NCI-H2227 treated with DMSO at 0.1 percent for 48 hours (cell line): ENCODE measurements at places on chromosomes 3 and 15.

DNA sequence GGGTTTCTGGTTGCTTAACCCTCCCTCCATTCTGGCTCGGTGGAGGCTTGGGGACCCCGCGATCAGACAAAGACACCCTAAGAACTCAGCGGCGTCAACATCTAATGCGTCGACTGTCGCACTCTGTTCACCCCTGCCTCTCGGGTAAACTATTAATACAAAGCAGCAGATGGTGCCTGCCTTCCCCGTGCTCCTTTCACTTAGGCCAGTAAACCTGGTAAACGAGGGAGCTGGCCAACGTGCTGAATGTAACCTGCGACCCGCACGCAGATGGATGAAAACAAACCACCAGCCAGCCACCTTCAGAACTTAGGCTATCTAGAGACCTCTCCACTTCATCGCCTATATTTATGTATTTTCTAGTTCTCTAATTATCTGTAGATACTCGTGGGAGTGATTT lies 848 bp upstream of the CADPS start:
- no peak for DNase-seq

- no peak for DNase-seq
Measured at GRCh38 chr3:110814170-110815007, 257.2 kb upstream of the NECTIN3 start.

DNA sequence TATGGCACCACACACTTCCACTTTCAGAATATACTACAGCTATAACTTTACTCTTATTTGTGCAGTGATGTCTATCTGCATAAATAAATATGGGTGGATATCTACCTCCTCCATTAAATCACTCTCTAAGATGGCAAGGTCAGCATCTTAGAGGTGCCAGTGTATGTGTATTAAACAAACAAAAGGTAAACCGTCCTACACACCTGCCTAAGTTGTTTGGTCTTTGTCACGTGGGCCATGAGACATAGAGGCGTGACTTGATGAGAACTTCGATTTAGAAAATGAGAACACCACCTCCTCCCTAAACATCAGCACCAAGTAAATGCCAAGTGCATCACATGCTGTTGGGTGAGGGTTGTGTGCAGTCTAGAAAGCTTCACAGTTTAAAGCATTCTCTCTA lies 310.6 kb downstream of the GRM7 start:
- DNase-seq = no peak

DNA sequence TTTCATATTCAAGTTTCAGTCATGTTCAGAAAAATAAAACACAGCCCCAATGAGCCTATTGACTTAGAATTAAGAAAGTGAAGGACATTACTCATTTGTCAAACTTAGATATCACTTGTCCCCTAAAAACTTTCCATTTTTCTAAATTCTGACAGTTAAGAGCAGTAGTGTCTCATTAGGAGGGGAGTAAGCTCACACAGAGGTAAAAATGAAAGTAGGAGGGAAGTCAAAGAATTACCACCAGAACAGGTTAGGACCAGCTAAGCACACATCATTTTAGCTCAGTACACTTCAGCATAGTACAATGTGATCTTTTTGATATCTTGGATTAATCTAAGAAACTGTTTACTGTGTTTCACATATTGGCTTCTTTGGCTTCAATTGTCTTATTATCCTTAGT lies 64.3 kb downstream of the OSTN start:
- no peak for DNase-seq

DNA sequence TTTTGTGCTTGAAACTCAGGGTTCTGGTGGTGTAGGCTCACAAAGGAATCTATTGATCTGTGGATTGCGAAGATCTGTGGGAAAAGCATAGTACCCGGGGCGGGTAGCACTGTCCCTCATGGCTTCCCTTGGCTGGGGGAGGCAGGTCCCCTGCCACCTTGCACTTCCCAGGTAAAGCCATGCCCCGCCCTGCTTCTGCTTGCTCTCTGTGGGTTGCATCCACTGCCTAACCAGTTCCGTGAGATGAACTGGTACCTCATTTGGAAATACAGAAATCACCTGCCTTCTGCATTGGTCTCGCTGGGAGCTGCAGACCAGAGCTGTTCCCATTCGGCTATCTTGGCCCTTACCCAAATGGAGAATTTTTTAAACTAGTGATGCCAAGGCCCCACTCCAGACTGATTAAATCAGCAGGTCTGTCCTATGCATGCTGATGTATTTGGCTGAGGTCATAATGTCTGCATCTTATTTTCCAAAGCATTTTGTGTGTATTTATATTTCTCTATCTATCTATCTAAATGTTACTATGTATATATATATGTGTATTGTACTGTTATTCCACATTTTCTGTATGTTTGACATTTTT lies 65.5 kb upstream of the SLC7A14 start:
- no peak for DNase-seq

- no peak for DNase-seq
Measured at GRCh38 chr15:87269566-87269965, 987.0 kb downstream of the NTRK3 start.

DNA sequence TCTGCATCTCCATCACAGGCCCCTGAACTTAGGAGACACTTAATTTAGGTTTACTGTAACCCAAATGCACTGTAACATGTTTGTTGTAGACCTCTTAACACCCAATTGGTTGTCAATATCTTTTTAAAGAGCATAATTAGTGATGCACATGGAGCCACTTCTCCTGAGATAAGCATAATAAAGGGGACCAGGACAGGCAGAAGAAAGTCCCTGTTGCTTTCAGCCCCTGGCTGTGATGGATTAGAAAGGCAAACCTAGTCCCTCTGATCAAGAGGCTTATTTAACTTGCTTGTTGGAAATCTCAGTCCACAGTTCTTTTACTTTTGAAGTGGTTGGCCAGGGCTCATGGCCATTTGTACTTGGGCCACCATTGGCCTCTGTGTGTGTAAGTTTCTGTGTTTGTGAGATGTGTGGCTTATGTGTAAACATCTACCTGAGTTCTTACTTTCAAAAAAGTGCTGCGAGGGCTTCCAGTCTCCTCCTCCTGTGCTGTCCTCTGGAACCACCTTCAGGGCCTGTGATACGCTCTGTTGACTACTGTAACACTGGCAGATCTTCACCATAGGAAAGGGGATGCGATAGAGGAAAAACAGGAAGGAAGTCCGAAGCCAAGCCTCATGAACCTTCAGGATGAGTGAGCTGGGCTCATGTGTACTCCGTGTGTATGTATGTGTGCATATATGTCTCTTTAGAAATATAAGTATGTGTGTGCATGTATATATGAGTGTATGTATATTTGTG lies 136.2 kb downstream of the EPHB1 start:
- DNase-seq = no peak

DNA sequence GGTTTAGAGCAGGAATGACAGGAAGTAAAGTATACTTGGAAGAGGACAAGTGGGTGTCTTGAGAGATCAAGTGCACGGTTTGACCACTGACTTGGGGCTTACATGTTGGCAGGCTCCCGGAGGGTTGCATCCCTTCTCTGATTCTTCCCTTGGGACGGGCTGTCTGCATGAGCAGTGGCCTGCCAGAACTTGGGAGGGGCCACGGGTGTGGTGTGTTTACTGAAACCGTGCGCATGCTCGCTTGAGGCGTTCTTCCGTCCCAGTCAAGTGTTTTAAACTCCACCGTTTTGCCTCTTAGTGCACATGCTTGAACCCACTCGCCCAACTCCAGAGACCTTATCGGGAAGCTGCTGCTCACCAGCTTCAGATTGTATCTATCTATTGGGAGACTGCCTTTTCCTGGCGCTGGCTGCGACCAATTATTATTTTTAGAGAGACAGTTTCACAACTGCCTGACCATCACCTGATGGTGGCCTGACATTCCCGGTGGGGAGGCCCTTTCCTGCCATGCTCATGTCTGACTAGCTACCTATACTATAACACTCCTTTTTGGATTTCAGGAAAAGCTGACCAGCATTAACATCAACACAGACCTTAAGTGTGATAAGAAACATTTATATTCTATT lies 14.9 kb upstream of the C3orf22 start:
- DNase-seq = peak; percentile 1

- DNase-seq = no peak
Measured at GRCh38 chr3:69941037-69941436, 58.5 kb upstream of the SAMMSON start.

DNA sequence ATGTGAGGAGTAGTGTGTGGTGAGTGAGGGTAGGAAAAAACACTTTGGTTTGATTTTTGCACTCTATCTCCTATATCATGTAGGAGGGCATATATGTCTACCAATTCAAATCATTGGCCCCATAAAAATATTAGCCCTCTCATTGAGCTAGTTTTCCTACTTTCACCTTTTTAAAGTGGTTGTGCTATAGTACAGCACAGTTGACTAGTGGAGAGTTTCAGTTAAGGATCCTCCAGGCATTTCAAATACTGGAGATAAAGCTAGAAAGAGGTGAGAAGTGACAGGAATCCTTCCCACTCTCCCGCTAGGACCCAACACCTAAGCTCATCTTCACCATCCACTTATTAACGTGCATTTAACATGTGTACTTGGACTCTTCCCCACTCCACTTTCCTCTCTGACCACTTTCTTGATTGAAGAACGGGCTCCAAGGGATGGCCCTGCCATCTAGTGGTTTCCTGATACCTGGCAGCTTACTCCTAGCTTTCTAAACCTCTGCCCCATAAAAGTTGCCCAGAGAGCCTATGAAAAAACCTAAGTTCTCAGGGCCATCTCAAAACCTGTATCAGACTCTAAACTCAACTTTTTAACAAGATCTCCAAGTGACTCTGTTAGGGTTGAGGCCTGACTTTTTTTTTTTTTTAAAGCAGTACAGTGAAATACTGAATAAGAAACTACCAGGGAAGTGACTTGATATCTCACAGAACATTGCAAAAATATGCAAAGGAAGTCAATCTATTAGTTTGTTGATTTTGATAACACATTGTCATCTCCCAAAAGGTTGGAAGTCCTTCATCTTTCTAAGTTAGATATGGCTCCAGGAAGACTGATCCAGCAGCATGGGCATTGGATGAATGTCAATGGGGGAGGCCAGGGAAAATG lies 17.9 kb downstream of the IL12A start:
- DNase-seq = peak; percentile 42

GRCh38 chr3:9041626-9042025 lies 78.4 kb upstream of the RAD18 start:
- no peak for DNase-seq

DNA sequence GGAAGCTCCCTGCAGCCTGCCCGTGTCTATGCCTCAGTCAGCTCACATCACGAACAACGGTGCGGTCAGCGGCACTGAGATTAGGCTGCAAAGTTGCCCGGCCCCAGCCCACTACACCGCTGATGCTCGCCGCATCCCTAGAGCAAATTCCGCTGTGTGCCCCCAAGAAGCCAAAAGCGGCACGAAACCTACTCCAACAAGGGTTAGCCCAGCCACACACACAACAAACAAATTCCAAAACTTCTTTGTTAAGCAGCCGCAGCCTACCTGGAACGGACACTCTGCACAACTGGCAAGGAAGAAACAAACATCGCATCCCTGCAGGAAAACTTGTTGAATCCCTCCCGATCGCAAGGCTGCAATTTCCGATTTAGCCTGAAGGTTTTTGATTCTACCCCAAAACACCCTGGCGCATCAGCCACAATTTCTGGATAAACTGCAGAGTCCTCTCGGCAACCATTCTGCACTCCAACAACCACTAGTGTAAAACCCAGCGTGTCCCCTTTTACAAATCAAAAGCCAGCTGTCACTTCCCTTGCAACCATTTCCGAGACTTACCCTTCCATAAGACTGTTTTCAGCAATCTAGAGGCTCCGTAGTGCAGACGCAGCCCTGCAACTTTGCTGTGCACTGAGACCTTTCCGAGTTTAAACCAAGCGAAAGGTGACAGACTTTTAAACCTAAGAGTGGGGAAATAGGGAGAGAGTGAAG lies 449 bp downstream of the ROBO1 start:
- DNase-seq = peak; percentile 53

DNA sequence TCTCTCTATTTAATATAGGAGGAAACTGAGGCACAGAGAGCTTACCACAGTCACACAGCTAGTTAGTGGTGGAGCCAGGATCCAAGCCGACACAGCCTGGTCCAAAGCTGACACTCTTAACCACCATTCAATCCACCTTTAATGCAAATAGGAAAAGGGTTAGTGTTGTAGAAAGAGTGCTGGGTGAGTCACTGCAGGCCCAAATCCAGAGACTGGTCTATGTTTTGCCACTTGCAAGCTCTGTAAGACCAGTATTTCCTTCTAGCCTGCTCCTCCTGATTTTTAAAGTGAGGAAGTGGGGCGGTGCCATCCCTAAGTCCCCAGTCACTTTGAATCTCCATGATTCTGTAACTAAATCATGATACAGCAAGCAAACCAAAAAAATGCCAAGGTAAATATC lies 111.0 kb downstream of the MECOM start:
- no peak for DNase-seq

DNA sequence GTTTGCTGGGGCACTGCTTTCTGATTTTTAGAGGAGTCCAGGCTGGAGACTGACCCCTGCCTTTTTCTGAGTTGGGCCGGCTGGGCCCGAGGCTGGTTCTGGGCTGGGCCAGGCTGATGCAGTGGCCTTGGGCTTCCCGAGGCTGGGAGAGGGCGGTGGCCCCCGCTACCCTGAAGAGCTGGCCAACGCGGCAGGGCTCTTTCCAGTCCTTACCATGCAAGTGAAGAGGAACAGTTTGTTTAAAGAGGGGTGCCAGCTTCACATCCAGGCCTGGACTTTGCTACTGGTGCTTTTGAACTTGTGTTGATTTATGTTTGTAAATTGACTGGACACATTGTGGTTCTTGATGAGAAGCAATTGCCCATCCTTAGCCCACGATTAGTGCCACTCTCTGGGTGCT lies 15.3 kb downstream of the IGF1R start:
- no peak for DNase-seq

DNA sequence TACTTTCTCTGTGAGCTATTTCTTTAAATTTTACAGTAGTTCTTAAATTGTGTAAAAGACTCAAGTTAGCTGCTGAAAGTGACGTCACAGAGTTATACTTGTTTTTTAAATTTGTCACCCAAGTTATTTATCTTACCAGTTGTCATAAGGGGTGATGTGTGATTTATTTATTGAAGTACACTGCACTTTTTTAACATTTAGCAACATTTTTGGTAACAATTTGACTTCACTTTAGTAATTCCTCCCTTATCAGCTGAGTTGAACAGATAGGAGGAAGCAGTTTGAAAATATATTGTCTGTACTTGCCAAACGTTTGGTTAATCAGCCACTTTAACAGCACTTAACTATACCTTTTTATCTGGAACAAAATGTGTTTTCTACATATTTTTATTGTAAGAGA lies 3.8 kb downstream of the STT3B start:
- DNase-seq = no peak

GRCh38 chr3:134086616-134087015 lies 56.9 kb upstream of the SLCO2A1 start:
- DNase-seq = no peak

DNA sequence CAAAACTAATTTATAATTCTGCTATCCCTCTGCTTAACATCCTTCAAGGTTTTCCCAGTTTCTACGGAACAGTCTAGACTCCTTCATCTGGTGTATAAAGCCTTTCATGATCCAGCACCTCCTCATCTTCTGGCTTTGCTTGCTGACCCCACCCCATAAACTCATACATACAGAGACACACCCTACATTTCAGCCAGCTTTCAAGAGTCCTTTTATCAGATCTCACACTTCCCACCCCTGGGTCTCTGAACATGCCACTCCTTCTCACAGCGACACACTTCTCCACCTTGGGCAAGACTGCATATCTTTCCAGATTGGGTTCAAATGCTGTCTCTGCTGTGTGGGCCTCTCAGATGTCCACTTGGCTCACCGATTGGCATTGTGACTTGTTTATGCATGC lies 166.8 kb upstream of the LPP start:
- no peak for DNase-seq

- no peak for DNase-seq
Measured at GRCh38 chr3:64916937-64917336, 229.1 kb upstream of the ADAMTS9 start.
